ENCODE measurements at places on chromosomes 6 and 20.

GRCh38 chr20:41290804-41291389, 26.6 kb downstream of the ZHX3 start:
- DNase-seq, result no peak

- peak; percentile 35 for DNase-seq
These were observed 26.3 kb downstream of the C6orf89 start for GRCh38 chr6:36912030-36912454.

DNA sequence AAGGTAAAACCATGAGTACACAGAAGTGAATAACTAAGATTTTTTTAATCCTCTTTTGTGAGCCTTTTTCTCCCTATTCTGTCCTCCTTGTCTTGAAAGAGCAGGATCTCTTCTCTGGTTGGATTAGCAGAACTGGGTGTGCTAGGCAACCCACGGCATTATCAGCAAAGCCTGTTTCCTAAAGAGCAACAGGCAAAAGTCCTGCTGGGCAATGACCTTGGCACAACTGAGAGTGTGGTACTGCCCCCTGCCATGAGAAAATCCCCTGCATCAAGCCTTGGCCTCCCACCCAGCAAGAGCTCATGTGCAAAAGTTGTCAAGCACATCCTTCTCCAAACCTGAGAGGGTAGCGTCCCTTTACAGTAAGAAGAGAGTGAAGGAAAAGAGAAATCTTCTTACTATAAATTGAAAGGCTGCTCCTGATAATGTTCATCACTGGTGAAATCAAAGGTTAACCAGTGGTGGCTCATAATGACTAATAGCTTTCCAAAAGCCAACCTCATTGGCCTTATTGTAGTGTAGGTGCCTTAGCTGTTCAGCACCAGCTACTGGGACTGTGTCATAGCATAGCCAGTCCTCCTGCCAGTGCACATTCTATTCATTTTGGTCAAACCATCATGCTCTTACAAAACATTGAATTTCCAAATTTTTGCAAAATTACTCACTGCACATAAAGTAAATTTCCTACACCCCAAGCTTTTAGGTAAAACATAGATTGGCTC, 17.1 kb downstream of the KIF6 start:
- DNase-seq, result no peak

DNA sequence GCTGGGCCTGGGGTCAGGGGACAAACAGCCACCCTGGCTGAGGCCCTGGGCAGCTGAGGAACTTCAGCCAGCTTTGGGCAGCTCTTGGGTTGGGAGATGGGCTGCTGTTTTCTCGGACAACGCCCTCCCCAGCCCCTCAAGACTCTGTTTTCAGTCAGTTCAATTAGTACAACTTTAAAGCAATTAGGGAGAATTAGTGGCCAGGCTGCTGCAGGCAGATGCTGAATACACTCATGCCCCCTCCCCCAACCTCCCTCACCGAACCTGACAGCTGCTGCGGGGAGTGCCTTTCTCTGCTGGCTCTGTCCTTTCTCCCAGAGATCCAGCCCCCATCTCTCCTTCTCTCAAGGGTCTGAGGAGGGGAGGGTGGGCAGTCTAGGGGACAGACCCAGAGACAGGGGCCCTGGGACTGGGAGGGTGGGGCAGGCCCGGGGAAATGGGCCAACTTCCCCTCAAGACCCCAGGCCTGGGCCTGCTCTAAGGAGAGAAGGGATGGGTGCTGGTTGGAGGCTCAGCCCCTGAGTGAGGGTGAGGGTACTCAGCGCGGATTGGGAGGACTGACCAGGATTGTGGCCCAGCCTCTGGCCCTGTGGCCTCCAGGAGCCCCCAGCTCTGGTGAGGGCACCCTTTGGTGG, 17.8 kb upstream of the MYT1 start:
- DNase-seq, result no peak

GRCh38 chr6:109768485-109768884, 77.4 kb downstream of the FIG4 start:
- DNase-seq, result no peak

DNA sequence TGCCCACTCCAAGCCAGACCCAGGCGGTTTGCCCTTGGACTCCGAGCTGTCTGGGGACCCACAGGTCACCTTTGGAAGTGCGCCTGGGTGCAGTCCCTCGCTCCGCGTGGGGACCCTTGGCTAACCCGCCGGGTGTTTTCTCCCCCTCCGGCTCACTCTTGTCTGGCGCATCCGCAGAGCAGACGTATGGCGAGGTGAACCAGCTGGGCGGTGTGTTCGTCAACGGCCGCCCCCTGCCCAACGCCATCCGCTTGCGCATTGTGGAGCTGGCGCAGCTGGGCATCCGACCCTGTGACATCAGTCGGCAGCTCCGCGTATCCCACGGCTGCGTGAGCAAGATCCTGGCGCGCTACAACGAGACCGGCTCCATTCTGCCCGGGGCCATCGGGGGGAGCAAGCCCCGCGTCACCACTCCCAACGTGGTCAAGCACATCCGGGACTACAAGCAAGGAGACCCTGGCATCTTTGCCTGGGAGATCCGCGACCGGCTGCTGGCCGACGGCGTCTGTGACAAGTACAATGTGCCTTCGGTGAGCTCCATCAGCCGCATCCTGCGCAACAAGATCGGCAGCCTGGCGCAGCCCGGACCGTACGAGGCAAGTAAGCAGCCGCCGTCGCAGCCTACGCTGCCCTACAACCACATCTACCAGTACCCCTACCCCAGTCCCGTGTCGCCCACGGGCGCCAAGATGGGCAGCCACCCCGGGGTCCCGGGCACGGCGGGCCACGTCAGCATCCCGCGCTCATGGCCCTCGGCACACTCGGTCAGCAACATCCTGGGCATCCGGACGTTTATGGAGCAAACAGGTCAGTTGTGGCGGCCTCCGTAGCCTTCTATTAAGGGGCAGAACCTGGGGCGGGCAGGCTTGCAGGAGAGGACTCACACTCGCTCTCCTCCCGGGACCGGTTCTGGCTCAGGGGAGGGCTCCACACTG, 1.1 kb downstream of the PAX1 start:
- no peak for DNase-seq

GRCh38 chr6:25388776-25389175, 109.6 kb downstream of the CARMIL1 start:
- DNase-seq, result no peak

DNA sequence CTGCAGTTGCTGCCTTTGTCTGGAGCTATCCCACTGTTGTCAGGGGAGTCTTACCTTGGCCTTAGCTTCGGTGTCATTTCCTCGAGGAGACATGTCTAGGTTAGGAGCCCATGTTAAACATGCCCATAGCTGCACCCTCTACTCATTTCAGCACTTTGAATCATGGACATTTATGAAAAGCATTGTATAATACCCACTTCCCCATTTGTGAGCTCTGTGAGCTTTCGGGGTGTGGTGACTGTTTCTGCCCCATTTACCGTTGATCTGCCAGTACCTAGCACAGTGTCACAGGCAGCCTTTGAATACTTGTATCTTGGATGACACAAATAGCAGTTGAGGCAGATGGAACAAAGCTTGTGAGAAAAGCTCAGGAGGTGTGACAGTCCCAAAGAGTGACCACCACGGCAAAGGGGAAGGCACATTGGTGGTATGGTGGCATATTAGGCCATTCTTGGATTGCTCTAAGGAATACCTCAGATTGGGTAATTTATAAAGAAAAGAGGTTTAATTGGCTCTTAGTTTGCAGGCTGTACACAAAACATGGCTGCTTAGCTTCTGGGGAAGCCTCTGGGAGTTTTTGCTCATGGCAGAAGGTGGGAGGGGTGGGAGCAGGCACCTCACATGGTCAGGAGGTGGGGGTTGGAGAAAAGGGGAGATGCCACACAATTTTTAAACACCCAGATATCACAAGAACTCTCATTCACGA, 42.0 kb downstream of the JARID2 start:
- DNase-seq, result no peak

DNA sequence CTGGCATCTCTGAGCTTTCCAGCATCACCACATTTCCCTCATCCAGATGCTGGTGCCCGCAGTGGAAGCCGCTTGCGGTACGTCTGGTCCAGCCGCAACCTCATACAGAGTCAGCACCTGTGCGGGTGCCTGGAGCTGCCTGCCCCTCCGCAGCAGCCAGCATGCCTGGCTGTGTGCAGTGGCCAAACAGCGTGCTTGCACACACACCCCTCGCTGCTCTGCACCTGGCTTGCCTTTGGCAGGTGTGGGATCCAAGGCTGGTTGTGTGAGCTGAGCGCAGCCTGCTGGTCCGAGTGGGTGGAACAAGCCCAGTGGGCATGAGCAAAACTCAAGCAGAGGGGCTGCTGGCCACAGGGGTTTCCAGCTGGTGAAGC, 3.1 kb upstream of the HINT3 start:
- no peak for DNase-seq

- DNase-seq, result no peak
These were observed at the start of gene VIP for GRCh38 chr6:152750694-152751093. VIP (plus strand) TSS chr6:152750797; CDS start chr6:152752178, 1,381 bp downstream.

- DNase-seq, result no peak
These were observed 447.3 kb upstream of the CITED2 start for GRCh38 chr6:139821676-139822223.

GRCh38 chr6:30643656-30644055, 3.3 kb upstream of the C6orf136 start:
- DNase-seq, result no peak

- no peak for DNase-seq
These were observed 10.4 kb upstream of the NT5DC1 start for GRCh38 chr6:116090251-116090650.

GRCh38 chr6:7604506-7604905, 14.5 kb downstream of the SNRNP48 start:
- DNase-seq, result no peak

DNA sequence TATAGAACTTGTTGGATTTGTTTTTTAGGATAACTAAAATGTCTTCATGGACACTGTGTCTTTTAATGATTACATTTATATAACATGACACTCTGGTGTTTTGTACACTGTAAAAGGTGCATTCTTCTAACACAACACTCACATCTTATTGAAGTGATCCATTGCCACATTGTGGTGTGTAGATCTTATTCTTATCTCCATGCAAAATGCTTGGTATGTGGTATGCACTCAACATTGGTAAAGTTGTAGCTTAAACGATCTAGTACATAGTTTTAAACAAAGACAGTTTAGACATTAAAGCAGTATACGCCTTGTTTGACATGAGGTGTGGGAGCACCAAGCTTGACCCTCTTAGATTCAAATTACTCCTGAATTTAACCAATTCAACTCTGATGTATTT, 84.7 kb downstream of the SASH1 start:
- DNase-seq, result no peak

DNA sequence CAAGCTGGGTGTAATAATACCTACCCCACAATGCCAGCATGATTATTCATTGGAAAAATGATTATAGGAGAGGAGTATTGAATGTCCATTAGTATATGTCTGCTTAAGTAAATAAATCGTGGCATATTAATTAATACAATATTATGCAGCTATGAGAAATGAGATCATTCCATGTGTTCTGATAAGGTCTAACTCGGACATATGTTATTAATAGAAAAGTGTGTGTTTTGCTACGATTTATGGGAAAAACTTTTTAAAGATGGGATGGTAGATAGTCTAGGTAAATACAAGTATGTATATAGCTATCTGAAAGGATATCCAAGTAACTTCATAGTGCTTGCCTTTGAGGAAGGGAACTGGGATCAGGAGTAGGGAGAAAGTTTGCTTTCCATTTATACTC, 61.5 kb upstream of the CDKAL1 start:
- no peak for DNase-seq

- no peak for DNase-seq
These were observed 181.9 kb downstream of the TMEM200A start for GRCh38 chr6:130547723-130548122.

GRCh38 chr6:29667158-29667557, 10.3 kb downstream of the MOG start:
- DNase-seq, result no peak

Measured in stimulated activated CD4-positive, alpha-beta T cell treated with anti-CD3 and anti-CD28 coated beads, Interleukin-12 subunit alpha, Interleukin-12 subunit beta, amount 100 ng/mL, for 24 hours (primary cell).